Fibroblast of the aortic adventitia (primary cell): ENCODE measurements at places on chromosomes 16 and 17.

GRCh38 chr16:82603784-82604411 is 22.9 kb upstream of the CDH13 start:
- peak; percentile 78 for DNase-seq

- DNase-seq = no peak
These were observed 23.0 kb downstream of the METTL22 start for GRCh38 chr16:8644211-8645140.

- DNase-seq = no peak
These were observed 533.9 kb upstream of the CDH11 start for GRCh38 chr16:65655802-65656201.

DNA sequence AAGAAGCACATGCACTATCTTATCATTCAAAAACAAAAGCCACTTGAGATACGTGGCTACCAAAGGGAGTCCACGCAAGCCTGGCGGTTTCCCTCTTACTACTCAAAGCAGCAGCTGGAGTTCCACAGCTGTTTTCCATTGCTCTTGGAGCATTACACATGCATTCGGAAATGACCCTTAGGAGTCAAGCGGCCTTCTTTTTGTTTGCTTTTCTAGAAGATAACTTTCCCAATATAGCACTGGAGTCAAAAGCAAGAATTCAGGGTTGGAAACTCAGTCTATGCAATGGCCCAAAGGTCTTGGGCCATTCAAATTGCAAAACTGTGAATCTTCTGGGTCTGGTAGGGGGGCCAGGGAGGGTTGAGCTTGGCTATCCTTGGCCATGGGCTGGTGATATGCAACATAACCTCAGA is 97.8 kb upstream of the MAF start:
- DNase-seq = peak; percentile 69

DNA sequence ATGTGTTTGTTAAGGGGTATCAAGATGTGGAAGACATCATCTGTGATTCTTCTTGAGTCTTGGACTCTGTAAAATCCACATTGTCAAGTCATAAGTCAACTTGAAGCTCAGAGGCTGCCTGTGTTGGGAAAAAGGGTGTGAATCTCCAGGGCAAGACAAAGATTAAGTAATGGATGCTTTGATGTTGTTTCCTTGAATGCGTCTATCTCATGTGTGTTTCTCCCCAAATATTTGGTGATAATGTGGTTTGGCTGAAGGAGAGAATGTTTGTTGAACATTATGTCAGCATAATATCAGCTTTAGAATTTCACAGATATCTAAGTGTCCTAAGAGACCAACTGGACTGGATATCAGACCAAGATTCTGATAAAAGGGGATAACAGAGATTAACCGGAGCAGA is 24.1 kb upstream of the KCNJ16 start:
- DNase-seq = peak; percentile 73

DNA sequence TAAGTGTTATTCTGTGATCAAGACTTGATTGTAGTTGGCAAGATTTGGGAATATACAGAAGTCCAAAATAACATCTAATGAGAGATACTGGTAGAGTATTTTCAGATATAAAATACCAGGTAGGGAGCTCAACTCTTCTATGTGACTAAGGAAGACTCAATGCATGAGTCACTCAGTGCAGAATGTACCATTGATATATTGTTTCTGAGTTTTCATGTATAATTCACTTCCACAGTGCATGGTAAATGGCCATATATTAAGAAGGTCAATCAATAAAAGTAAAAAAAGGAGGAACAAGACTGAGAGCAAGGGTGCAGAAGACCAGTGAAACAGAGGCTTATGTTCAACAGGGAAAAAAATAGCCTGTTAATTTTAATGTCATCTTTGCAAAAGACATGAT is 1387.9 kb downstream of the CDH8 start:
- no peak for DNase-seq

- DNase-seq = no peak
These were observed 20.8 kb upstream of the LRRC37A3 start for GRCh38 chr17:64940055-64940454.

DNA sequence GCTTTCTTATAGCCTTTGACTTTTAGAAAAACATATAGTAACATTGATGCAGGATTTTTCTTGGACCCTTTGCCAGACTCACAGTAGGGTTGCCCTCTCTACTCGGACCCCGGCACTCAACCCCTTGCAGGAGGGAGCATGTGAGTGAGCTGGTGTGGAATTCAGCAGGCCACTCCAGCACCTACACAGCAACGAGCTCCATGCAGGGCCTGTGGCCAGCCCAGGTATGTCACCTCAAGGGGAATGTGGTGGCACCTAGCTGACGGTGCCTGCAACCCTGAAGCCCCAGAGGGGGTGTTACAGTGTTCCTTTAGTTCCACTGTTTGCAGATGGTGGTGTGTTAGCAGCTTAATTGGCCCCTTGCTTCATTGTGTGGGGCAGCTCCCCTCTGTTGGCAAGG is 414.9 kb downstream of the KCNJ2 start:
- DNase-seq = no peak

- DNase-seq = no peak
These were observed 19.4 kb upstream of the UBE2I start for GRCh38 chr16:1290063-1290501.

GRCh38 chr17:45719335-45720071 is 64.6 kb upstream of the CRHR1 start:
- peak; percentile 38 for DNase-seq
